SK-N-MC (cell line): ENCODE measurements at places on chromosomes 3 and 15.

DNA sequence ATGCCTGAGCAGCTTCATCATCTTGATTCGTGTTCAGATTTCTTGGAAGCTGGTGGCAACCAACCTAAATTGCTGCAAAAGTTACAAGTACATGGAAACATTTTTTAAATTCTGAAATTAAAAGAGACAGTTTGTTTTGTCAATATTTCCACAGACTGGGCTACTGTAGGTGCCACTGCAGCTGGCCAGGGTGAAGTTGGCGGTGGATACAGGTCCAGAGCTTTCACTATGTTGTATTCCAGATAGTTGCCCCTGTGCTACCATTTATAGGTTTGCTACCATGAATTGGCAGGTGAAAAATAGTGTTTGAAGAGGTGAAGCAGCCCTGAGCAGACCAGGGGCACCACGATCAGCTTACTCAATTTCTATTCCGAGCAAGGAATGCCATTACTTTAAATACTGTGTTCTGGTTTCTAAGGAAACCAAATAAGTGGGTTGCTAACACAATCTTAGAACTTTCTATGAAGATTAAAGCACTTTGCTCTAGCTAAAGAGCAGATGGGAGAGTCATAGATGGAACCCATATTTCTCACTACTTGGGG lies 21.2 kb upstream of the SHC4 start:
- no peak for DNase-seq

GRCh38 chr3:175212896-175213295 lies 353.8 kb downstream of the NAALADL2 start:
- DNase-seq: no peak

- DNase-seq: no peak
Observed at GRCh38 chr15:73681063-73681462, 3.1 kb upstream of the CD276 start.

DNA sequence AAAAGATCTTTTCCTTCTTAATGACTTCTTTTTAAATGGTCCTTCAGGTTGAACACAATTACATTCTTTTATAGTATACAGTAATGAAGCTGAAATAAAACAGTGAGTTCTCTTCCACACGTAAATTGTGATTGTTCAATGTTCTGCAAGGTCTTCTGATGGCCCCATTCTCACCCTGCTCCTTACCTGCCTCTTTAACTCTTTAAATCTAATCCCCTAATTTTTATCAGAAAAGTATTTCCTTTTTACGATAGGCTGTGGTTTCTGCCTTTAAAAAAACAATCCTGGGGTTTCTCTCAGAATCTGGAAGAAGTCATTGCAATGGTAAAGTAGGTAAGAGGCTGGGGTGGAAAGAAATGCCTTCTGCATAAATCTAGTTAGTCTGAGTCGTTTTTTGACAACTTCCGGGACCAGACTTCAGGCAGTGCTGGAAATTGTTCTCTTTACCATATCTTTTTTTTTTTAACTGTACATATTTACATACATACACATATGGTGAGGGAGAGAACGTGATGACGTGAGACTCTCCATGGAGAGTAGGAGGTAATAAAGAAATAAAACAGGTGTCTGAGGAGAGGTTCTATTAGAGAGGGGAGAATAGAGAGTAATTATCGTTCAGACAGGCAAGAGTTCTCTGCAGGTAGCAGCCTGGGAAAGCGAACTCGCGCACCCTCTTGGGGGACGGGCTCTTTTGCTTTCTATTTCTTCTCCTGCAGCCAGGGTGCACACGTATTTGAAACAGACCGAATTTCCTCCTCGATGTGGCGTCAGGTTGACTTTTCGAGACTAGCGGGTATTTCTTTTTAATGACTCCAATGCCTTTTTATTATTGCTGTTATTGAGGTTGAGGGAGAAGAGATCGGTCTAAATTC lies at the start of gene SIDT1:
TSS of gene SIDT1 (plus strand) at position 730 of the 872 bp plus-strand sequence. CDS start 467 bp downstream, outside the sequence.
- DNase-seq: no peak

- no peak for DNase-seq
Observed at GRCh38 chr3:40620151-40620550, 95.4 kb downstream of the ZNF621 start.

DNA sequence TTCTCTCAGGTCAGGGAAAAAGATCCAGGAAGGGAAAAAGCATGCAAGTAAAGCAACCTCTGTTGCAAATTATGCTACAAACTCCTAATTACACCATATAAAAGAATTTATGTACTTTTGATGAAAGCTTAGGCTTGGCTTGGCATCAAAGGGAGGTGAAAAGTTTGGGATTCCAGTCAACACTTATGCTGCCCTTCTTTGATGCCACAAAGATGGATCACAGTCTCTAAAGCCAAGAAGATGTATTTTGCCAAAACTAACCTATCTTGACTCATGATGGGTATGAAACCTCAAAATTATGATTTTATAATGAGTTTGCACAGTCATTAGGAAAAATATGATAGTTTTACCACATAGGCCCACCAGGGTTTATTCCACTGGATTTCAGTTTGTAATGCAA lies 101.0 kb upstream of the CCDC80 start:
- no peak for DNase-seq

- DNase-seq: no peak
Observed at GRCh38 chr3:48655063-48655462, 7.6 kb downstream of the CELSR3 start.

- no peak for DNase-seq
Observed at GRCh38 chr15:48645558-48646330, at the start of gene FBN1. FBN1 (minus strand) TSS chr15:48645709; CDS start chr15:48644769, 940 bp downstream.

GRCh38 chr3:177571271-177571943 lies 374.1 kb upstream of the TBL1XR1 start:
- no peak for DNase-seq

DNA sequence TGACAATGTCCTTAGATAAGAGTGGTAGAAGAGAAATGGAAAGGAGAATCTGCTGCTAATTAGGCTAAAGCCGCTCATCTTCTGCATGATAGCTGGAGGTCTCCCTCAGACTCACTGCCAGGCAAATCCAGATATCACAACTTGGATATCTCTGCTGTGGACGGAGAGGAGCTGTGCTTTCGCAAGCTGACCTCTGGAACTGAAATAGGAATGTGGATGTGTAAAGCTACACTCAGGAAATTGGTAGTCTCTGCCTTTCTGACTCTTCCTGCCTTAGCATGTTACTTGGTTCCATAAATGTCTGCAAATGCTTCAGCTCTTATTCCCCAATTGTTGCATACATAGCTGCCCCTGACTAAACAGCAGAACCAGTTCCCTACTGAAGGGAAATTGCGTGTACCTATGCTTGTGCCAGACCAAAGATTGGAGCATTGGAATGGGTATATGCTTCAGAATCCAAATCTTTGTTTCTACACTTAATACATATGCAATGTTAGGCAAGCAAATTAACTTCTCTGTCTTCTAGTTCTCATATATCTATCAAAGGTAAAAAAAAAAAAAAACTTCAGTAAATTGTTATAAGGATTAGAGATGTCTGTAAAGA lies 74.7 kb upstream of the ROBO2 start:
- DNase-seq: no peak

DNA sequence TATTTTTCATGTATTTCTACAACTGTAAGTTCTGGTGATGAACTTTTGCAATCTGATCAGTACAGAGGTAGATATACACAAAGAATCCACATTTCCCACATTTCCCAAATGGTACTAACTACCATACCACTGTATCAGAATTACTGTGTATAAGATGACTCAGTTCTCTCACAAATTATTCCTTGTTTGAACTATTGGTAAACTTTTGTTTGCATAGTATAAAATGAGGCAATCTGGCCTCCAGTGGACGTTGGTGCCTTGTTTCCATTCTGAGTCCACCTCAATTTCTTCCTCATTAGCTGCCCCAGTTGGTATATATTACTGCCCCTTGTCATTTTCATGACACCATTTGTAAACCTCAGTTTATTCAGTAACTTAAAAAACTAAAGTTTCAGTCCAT lies 38.5 kb downstream of the SPTSSB start:
- no peak for DNase-seq

DNA sequence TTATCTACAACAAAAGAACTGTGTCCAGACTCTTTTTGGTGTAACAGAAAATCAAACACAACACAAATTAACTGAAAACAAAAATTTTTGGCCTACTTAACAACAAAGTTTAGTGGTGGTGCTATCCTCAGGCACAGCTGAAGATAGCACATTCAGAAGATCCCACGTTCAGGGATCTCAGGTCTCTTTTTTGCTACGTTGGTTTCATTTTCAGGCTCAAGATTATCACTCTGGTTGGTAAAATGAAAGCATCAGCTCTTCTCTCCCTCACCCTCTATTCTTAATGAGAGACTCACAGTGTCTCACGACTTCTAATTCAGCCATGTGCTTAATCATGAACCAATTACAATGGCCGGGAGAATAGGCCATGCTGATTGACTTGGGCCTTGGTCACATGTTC lies 146.9 kb upstream of the PTPRG start:
- no peak for DNase-seq

DNA sequence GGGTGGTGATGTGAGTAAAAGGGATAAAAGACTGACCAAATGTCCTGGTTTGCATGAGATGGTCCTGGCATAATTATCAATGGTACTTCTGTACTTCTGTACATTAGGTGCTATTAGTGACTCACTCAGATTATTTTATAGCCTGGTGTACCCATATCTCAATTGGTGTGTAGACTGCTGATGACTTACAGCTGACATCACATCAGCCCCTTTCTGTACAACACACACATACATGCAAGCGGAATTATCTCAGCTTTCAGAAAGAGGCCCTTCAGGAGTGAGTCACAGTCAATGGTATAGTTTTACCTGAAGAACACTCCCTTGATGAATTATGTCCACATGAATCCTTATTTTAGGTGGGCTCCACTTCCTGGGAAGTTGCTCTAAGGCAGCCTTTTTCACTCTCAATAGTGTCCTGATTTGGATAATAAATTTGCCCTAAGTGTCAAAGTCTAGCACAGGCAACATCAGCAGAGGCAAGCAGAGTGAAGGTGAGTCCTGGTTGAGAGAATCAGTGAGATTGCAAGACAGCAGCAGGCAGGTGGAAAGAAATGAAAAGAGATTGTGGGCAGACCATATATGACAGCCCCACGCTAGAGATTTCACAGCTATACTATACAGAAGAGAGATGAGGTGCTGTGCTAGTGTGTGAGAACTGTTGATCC lies 137.0 kb downstream of the ZPLD1 start:
- DNase-seq: no peak

DNA sequence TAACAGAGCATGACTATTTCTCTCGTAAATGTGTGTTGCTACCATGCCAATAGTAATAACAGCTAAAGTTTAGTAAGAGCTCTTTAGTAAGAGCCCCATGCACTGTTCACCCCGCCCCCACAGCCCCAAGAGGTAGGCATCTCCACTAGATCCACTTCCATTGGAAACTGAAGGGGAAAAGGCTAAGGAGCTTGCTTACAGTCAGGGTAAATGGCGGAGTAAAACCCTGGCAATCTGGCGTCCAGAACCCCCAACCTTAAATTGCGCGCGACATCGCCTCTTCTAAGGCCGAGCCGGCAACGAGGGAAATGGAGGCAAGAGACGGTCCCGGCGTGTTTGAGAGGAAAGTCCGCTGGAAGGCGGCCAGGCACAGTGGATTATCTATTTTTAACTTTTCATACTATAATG lies 654 bp upstream of the C3orf38 start:
- DNase-seq: peak; percentile 24

- no peak for DNase-seq
Observed at GRCh38 chr15:33780011-33780768, 188.1 kb upstream of the CHRM5 start.

DNA sequence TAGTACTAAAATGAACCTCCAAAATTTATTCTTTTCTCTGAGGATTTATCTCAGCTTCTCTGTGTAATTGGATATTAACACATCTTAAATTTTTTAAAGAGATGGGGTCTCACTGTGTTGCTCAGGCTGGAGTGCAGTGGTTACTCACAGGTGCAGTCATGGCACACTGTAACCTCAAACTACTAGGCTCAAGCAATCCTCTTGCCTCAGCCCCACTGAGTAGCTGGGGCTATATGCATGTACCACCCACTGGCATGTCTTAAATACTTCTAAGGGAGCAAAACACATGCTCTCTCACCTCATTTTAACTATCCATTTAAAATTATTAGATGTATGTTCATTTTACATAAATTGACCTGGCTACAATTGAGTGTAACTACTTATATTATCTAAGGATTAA lies 11.3 kb upstream of the TMEM87A start:
- DNase-seq: no peak
